ENCODE measurements at places on chromosomes 5 and 9.

DNA sequence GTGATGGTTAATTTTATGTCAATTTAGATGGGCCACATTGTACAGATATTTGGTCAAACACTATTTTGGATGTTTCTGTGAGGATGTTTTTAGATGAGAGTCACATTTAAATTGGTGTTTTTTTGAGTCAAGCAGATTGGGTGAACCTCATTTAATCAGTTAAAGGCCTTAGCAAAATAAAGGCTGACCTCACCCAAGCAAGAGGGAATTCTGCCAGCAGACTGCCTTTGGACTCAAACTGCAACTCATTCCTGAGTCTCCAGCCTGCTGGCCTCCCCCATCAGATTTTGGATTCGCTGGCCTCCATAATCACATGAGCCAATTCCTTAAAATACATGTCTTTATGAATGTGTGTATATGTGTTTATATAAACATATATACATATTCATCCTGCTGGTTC is 282.7 kb upstream of the POU5F2 start:
- no peak for DNase-seq

- DNase-seq: no peak
Measured at GRCh38 chr9:109504689-109505088, 6.6 kb upstream of the PTPN3 start.

DNA sequence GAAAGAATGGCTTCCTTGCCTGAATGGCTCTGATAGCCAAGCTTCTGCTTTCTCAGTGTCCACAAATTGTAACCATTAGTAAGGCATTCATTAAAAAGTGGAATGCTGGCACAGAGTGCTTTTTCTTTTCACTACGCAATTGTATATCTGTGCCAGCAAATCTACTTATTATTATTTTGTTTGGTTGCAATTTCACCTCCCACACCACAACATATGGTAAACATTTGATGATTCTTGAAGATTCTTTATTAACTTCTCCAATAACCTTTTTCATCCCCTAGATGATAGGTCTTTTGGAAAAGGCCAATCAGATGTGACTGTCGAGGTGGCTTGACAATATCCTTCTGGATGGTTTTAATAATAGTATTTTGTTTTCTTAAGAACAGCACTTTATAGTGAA is 234.1 kb downstream of the TMEM38B start:
- no peak for DNase-seq

DNA sequence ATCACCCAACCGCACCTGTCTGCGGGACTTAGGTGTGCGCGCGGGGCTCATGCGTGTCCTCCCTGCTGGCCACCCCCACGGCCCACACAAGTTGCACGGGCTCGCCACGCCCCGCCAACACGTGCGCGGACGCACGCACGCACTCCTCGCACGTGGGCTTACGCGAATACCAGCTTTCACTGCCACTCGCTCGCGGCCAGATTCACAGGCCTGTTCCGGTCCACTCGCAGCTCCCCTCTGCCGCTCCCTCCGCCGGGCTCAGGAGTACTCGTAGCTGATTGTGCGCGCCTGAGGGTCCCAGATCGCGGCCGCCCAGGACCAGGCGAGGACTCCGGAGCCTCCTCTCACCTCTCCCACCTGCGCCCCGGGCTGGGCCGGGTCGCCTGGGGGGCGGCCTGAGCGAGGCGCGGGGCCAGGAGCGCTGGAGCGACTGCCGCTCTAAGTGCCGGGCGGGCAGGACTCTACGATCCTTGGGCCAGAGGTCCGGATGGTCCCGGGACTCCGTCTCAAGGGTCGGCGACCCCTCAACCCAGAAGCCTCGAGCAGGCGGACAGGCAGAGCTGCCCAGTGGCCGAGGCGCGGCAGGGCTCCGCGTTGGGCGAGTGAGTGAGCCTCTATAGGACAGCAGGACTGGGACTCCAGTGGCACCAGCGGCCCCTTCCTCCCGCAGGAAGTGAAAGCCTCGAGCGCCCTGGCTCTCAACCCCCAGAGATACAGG is 3.4 kb downstream of the PCDHGC5 start:
- DNase-seq: no peak

- no peak for DNase-seq
Measured at GRCh38 chr9:89462817-89463683, 34.9 kb downstream of the SEMA4D start.

- DNase-seq: no peak
Measured at GRCh38 chr9:106587042-106587441, 275.9 kb upstream of the ZNF462 start.

- DNase-seq: no peak
Measured at GRCh38 chr9:94632737-94633136, 6.6 kb downstream of the FBP1 start.

GRCh38 chr5:119945691-119946090 is 316.3 kb downstream of the FAM170A start:
- DNase-seq: no peak

DNA sequence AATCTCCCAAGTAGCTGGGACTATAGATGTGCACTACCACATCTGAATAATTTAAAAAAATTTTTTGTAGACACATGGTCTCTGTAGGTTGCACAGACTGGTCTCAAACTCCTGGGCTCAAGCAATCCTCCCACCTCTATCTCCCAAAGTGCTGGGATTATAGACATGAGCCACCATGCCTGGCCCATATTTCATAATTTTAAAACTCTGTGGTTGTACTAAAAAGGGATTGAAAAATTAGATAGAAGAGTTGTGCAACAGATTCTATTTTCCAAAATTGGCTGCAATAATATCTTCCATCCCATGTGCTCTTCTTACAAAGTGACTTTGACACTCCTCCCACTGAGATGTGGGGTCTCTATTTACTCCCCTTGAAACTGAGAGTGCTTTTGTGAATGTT is 7.6 kb upstream of the UHRF2 start:
- DNase-seq: no peak

DNA sequence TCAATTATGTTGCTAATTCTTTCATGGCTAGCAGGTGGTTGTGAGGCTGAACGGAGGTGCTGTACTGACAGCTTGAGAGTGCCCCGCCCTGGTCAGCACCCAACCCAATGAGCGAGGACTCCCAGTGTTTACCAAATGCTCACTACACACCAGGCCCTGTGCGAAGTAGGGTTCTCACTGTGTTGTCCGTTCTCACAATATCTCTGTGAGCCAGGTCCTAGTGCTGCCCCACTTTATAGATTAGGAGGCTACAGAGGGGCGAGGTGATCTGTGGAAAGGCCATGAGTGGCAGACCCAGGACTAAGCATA is 28.2 kb downstream of the COL15A1 start:
- DNase-seq: no peak

DNA sequence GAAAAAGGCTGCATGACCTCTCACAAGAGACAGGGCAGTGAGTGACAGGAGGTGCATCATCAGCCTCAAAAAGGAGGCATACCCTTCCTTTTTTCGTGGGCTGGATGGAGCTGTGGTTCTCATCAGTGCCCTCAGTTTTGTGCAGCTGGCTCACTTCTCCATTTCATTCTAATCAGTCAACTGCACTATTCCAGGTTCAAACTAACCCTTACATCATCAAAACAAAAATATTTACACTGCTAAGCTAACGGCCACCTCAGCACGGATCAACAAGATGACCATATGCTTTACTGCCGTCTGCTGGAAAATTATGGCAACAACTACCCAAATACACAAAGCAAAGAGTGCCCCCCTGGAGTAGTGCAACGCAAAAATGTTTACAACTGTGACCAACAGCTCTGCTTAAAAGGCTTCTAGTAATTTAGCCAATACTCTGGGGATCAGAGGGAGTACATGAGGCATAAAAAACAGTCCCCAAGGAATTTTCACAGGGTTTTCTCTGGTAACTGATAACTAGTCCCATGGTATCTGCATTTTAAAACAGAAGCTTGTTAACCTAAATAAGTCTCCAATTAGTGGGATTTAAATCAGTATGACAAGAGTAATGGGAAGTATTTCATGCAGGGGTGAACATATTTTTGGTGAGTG is 10.8 kb downstream of the KCNV2 start:
- no peak for DNase-seq

- no peak for DNase-seq
Measured at GRCh38 chr5:138698713-138699112, 54.5 kb upstream of the CTNNA1 start.

- no peak for DNase-seq
Measured at GRCh38 chr9:100939636-100940035, 88.9 kb upstream of the PLPPR1 start.

DNA sequence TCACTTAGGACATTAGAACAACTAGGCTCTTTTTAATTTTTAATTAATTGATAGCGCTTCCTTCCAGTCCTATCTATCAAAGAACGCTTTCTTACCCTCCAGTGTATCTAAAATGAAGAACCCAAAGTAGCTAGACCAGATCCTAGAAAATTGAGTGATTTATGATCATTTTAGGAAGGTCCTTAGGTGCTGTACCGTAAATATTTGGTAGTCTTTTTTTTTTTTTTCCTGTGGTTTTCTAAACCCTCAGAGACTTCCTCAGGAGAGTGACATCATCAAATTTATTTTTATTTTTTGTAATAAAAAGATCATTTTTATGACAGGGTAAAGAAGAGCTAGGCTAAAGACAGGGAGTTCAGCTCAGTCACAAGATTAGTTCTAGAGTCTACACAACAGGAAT is 197.4 kb downstream of the WDR70 start:
- no peak for DNase-seq

DNA sequence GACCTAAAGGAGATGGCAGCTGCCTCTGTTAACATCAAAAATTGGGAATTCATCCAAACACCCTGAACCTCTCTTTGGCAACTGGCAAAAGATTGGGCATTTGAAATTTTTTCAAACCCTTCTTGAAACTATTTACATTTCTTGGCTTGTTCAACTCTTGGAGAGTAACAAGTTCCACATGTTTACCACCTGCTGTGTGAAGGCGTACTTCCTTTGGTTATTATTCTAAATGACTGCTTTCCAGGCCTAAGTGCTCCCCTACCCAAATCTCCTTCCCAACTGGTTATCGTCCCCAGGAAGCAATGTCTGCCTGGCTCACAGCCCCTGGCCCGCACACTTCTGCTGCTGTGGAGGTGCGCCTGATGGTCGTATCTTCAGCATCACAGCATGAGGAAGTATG is 422.7 kb downstream of the DMAC1 start:
- DNase-seq: no peak

DNA sequence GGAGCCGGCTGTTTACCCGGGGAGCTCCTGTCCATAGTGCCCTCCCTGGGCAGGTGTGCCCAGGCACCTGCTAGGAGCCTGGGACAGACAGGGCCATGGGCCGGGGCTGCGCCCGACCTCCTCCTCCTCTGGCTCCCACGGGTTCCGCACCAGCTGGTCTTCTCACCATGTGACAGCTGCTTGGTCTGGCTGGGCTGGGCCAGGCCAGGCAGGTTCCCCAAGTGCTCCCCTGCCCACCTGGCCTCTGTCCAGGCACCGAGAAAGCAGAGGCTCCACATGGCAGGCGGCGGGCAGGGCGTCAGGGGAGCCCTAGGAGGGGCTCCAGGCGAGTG is 60.0 kb downstream of the OLFM1 start:
- no peak for DNase-seq

Measured in GM18507 (cell line).